ENCODE measurements at places on chromosomes 3 and 15.
A peak's percentile ranks its signal among the peaks of the same experiment; 100 is the strongest.

- no peak for DNase-seq
Measured at GRCh38 chr15:63063164-63063756, 20.7 kb downstream of the TPM1 start.

GRCh38 chr3:184778426-184779332, 33.3 kb upstream of the VPS8 start:
- DNase-seq = no peak

GRCh38 chr3:182671541-182671940, 121.8 kb upstream of the ATP11B start:
- DNase-seq = no peak

- no peak for DNase-seq
Measured at GRCh38 chr15:25066708-25067107, 111.9 kb downstream of the SNRPN start.

GRCh38 chr15:43886558-43886957, 59.8 kb downstream of the WDR76 start:
- DNase-seq = no peak

DNA sequence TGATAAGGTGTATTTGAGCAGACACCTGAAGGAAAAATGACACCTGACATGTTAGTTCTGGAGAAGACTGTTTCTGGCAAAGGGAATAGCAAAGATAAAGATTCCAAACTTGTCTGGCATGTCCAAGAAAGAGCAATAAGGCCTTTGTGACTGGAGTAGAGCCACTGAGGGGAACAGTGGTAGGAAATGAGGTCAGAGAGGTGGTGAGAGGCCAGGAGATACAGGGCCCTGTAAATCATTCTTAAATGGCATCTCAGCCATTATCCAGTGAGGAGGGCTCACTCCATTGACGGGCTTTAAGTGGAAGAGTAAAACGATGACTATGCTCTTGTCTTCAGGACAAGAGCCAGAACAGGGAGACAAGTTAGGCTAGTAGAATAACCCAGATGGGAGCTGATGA, 4.5 kb downstream of the SLC49A4 start:
- DNase-seq = no peak

DNA sequence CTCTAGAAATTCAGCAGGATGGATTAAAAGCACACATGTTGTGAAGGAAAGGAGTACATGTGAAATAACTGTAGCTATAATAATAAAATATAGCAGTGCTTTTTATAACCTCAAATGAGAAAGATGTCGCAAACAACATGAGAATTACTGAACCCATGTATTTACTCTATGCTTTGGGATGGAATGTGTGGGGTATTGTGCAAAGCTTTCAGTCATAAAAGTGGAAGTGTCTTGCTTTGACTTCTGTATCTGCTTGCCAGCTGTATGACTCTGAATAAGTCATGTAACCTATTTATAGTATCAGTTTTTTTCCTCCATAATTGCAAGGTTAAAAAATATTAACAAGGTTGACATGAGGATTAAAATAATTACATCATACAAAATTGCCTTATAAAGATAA, 519.3 kb upstream of the CADM2 start:
- DNase-seq = no peak

- no peak for DNase-seq
Measured at GRCh38 chr15:66803182-66803729, 101.2 kb downstream of the SMAD6 start.

DNA sequence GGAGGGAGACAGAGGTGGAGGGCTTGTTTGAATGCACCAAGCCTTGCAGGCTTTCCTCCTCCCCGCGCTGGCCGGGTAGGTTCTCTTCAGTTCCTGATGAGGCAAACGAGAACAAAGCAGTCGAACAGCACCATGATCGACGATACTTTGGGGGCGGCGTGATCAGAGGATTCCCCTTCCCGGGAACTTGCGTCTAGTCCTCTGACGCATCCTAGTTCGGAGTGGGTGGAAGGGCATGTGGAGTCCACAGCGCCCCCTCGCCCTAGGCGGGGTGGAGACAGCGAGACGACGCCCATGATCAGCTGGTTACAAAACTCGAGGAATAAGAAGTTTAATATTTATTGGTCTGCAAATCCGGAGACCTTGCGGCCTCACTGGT, 452 bp upstream of the SV2B start:
- DNase-seq = no peak

- DNase-seq = no peak
Measured at GRCh38 chr15:34818526-34818925, 23.2 kb upstream of the ACTC1 start.

- no peak for DNase-seq
Measured at GRCh38 chr15:27065151-27065550, 94.2 kb downstream of the GABRG3 start.

DNA sequence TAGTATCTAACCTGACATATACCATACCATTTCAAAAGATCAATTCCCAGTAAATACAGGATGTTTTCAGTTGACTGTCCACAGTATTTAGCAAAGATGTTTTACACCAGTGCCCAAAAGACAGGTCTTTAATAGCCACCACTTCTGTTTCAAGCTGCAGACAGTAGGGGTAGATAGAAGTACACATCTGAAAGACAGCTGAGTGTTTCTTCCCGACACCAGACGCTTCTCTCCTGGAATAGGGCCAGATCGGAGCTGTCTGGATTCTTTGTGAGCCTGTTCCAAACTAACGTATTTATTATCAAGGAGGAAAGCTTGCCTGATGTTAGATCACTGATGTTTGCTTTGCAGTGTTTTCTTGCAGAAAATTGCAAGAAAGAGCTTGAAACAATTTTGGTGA, 136.1 kb upstream of the RBMS3 start:
- no peak for DNase-seq

GRCh38 chr3:67033079-67033478, 35.0 kb downstream of the KBTBD8 start:
- no peak for DNase-seq

DNA sequence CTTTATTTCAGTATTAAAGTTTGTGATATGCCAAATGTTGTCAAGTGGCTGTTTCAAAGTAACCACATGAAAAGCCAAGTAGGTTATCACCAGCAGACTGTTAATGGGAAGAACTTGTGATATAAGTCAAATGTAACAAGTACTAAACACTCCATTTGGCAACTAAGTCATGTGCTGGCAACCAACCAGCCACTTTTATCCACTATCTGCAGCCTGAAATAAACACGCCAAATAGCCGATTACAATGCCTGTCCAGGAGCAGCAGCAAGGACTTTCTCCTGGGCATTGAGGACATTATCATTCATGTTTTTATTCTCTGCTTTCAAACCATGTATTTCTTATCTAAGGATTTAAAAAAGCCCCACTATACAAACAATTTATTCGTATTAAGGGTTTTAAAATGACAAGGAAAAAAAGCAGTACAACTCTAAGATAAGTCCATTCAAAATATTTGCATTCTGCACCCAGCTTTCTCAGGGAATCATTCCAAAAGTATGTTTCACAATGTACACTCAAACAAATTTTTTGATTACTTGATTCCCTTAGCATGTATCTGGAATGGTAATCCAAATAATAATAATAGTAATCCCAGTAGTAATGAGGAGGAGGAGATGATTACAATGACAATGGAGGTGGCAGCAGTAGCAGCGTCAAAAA, 448.6 kb downstream of the ERC2 start:
- no peak for DNase-seq

GRCh38 chr3:125280668-125281361, 68.3 kb upstream of the SLC12A8 start:
- DNase-seq = no peak

- no peak for DNase-seq
Measured at GRCh38 chr3:48684054-48684349, 1.7 kb downstream of the NCKIPSD start.

DNA sequence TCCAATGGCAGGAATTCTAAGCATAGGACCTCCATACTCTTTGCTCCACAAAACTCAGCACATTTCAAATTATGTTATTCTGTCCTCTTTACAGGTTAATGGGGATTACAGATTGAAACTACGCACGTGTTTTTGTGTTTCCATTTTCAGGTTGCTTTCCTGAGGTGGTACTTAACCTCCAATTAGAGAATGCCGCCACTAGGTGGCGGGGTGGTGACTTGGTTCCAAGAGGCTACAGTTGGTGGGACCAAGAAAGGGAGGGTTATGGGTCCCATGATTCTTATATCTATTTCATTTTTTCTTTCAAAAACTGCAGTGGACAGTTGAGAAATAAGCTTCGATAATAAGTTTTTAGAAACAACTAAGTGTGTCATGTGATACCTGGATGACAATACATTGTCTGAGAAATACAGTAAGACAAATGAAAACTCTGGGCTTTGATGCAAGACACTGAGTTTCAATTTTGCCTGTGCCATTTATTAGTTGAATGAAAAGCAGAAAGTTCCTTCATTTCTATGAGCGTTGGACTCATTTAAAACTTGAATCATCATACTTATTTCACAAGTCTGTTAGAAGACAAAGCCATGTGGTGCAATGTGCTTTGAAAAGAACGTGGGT, 539.0 kb downstream of the FGF12 start:
- DNase-seq = no peak

DNA sequence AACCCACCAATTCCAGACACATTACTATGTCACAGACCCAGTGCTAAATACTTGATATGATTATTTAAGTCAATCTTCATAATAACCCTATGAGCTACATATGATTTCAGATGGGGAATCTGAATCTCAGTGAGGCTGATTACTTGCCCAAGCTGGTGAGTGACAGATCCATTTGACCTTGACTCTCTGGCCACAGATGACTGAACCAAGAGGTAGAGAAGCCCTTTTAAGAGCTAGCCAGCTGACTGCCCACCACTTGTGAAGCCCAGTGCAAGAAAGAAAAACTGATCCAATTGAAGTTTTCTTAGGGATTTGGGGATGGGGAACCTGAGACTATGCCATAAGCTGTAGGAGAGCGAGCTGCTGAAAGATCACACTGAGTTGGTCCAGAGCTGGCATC, 124.7 kb upstream of the SPATA12 start:
- DNase-seq = no peak

DNA sequence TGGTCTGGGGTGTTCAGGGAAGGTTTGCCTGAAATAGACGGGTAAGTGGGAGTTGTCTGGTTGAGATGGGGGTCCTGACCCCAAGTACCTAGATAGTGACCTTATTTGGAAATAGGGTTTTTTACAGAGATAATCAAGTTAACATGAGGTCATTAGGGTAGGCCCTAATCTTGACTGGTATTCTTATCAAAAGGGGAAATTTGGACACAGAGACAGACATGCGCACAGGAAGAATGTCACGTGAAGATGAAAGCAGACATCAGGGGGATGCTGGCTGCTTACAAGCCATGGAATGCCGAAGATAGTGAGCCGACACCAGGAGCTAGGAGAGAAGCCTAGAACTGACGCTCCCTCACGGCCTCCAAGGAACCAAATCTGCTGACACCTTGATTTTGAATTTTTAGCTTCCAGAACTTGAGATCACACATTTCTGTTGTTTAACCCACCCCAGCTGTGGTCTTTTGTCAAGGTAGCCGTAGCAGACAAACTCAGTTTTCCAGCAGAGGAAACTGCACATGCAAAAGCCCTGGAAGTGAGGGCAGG, 17.1 kb downstream of the BHLHE40 start:
- no peak for DNase-seq

- DNase-seq = peak; percentile 61
Measured at GRCh38 chr3:10602769-10603768, 97.7 kb upstream of the ATP2B2 start.

GRCh38 chr3:195609229-195609628, 25.5 kb upstream of the APOD start:
- DNase-seq = no peak

DNA sequence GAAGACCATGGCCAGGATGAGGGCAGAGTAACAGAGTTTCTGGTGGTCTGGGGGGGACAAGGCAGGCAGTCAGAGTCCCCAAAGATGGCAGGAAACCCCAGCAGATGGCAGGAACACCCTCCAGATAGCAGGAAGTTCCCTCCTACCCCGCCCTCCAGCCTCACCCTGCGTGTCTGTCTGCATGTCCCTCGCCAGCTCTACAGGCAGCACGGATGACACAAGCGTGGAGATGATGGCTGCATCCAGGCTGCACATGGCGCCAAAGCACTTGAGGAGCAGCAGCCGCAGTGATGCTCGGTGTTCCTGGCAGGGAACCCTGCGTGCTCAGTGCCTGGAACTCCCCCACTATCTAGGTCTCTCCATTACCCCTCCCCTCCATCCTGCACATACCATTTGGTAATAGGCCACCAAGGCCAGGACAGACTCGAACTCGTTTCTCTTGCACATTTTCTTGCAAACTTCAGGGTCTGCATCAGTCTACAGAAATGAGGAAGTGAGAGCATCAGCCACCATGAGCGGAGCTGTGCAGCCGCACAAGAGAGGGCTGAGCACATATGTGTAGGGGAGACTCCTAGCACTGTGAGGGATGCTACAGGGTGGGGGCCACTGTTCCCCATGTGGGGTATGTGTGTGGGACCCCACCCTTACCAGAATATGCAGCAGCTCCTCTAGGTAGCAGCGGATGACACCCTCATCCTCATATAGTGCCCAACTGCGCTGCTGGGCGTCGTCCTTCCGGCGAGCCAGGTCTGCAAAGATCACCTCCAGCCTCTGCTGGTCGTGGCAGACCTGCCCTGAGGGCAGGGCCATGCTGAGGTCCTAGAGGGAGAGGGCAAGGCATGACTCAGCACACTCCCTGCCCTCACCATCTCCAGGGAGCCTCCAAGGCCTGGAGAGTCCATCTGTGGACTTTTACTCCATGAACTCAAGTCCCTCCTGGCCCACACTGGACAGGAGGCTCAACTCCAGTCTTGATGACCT, 6.0 kb downstream of the NCKIPSD start:
- no peak for DNase-seq

GRCh38 chr3:197874064-197874463, 75.9 kb upstream of the RPL35A start:
- DNase-seq = no peak

DNA sequence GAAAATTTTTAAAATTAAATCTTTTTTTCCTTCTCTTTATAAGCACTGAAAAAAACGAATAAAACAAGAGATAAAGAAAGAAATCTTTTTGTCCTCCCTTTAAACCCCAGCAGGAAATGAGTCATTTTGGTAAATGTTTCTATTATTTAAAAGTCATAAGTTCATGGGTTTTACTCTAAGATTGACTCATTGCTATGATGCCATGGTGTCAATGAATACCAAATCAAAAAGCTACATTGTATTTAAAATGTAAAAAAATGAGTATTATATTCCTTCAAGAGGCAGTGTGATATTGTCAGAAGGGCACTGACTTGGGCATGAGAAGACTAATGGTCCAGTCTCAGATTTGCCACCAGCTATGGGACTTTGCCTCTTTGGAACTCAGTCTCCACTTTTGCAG, 303.4 kb upstream of the DNAJC19 start:
- DNase-seq = no peak

All from thymus (tissue), 14 donors.